ENCODE measurements at places on chromosomes 12 and 14.

DNA sequence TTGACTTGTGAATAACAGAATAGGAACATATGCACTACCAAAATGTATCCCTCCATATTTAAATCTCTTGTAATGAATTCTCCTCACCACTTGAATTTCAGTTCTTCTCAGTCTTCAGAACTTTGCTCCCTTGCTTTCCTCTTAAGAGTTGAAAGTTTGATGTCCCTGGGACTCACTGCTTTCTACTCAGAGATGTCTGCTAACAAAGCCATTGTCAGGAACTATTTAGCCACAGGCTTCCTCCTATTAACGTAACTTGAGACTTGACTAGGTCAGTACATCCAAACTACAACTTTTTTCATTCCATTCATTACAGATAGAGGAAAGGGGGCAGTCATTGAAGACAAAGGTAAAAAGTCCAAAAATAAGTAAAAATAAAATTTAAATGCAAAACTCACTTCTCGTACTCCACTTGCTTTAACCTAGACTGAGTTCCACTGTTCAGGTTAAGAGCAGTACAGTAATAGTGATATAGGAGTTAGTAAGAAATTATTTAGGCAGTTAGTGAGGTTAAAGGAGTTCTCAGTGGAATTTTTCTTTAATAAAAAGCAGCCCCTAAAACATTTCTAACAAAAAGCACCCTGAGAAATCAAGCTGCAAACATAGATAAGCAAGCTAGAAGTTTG lies 364.2 kb downstream of the SOX5 start:
- no peak for DNase-seq

GRCh38 chr12:22858849-22859570 lies 234.0 kb downstream of the ETNK1 start:
- no peak for DNase-seq

- no peak for DNase-seq
Observed at GRCh38 chr12:42612231-42612613, 22.7 kb upstream of the PRICKLE1 start.

DNA sequence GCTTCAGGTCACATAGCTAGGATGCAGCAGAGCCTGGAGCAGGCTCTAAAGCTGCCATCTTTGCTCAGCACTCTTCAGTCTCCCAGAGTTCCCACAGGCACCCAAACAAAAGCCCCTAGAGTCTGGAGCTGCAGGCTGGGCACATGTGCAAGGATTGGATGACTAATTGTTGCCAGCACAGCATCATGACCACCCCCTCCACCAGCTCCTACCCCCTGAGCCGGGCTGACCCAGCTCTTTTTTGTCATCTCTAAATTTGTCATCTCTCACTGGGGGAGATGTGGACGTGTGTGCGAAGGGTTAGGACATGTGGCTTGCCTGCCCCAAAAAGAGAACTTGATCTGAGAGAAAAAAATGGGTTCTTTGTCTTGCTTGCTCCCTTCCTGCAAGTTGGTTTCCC lies 4.3 kb upstream of the MMP19 start:
- no peak for DNase-seq

- DNase-seq, result peak; percentile 78
Observed at GRCh38 chr12:53677016-53677799, 1.3 kb upstream of the ATP5MC2 start.

DNA sequence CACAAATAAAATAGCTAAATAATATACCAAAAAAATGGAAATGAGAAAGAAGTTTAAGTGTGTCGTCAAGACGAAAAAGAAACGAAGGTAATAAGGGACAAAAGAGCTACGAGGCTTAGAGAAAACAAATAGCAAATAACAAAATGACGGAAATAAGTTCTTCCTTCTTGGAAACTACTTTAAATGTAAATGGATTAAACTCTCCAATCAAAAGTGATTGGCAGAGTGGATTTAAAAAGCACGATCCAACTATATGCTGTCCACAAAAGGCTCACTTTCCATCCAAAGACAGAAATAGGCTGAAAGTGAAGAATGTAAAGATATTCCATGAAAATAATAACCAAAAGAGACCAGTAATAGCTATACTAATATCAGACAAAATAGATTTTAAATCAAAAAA lies 82.4 kb downstream of the DIO3 start:
- no peak for DNase-seq

DNA sequence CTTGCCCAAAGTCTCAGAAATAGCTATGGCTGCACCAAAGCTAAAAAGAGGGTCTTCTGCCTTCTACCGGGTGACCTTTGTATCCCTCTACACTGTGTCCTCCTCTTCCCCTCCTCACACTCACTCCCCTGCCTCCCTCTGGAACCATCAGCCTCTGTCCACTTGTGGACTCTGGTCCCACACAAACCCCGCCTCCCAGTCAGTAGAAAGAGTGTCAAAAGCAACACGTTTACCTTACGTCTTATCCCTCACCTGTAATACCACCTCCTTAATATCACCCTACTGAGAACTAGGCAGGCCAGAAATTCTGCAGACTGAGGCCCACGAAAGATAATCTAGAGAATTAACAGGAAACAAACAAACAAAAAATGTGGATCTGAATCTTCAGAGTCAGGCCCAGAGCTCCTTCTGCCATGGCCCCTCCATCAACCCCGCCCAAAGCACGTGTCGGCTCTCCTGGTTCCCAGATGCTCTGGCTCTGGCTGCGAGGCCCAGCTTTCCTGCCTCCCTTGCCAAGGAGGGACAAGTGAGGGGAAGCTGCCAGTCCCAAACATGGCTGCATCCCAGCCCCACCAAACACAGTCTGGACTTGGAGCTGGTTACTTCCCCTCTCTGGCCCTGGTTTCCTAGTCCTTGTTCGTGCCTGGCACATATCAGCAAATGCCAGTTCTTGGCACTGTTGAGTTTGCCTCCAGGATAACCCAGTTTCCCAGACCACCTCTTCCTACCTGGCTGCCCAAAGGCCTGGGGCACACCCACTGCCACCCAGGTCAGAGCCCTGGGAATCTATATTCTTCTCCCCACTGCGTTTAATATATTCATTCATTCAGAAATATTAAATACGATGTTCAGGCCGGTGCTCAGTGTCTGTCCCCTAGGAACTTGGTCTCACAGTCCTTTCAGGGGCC lies 2.7 kb downstream of the ACTN1 start:
- DNase-seq, result no peak

GRCh38 chr14:78403278-78403815 lies 233.2 kb downstream of the NRXN3 start:
- DNase-seq, result no peak

DNA sequence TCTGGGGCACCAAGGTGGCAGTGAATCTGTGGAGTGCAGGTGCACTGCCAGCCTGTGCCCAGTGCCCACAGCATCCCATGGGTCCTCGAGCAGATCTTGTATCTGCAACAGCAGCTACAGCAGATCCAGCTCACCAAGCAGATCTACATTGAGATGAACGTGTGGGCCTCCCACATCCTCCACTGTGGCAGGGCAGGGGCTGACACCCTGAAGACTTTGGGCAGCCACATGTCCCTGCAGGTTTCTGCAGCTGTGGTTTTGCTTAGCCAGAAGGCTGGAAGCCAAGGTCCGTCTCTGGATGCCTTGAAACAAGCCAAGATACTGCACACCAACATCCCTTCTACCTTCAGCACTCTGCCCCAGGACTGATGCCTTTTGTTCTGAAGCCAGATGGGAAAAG lies 338.8 kb upstream of the OR4E1 start:
- DNase-seq, result no peak

GRCh38 chr14:64508215-64508776 lies 3.7 kb downstream of the ZBTB1 start:
- no peak for DNase-seq

GRCh38 chr14:105940534-105941225 lies 414.3 kb downstream of the TMEM121 start:
- DNase-seq, result peak; percentile 47

DNA sequence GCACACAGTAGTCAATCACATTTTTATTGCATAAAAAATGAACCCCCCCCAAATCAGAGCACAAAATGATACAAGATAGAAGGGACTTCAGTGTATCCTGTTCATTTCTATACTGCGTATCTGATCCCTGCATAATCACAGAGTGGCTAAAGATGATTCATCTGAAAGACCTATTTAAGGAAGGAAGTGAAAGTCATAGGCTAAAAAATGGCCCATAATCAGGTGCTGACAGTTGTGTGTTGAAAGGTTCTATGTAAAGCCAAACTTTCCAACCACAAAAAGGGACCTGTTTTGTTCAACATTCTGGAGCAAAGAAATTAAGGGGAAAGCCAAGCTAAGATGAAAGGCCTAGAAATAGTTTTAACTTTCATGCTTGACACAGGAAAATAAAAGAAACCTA lies 147.8 kb upstream of the ATP2B1 start:
- DNase-seq, result no peak
